ENCODE measurements at places on chromosomes 3 and 15. TPM values are rescaled to one million over a fixed set of nuclear protein-coding genes. Genes with fewer than 3 reads are reported as not detected.
A peak's percentile ranks its signal among the peaks of the same experiment; 100 is the strongest.

The PEX11A gene
- 42.3 TPM for total RNA-seq

DNA sequence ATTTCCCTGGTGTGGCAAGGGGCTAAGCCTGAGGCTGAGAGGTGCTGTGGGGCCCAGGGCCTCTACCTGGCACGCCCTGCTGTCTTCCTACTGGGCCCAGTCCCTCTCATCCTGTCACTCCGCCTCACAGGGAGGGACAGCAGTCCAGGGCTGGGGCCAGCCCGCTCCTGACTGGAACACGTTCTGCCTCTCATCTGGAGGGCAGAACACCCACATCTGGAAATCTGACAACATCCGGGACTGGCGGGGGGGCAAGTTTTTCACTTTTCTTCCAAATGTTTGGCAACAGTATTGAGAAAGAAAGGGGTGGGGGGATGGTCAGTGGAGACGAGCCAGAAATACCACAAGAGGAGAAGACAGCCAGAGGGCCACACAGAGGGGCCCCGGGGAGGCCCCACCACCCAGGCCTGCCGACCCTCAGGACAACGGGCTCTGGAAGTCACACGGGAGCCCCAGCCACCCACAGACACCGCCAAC is 1.8 kb upstream of the MYL3 start:
- peaks cover 30% of the 10 kb centered on the region for H3K4me1 ChIP-seq
- H3K27me3 ChIP-seq, result no peaks in the 10 kb centered on the region
- no peaks in the 10 kb centered on the region for H3K36me3 ChIP-seq
- H3K4me3 ChIP-seq, result no peak overlapping the region
- H3K27ac ChIP-seq, result peak overlapping the region; percentile 84
- DNase-seq, result no peak

DNA sequence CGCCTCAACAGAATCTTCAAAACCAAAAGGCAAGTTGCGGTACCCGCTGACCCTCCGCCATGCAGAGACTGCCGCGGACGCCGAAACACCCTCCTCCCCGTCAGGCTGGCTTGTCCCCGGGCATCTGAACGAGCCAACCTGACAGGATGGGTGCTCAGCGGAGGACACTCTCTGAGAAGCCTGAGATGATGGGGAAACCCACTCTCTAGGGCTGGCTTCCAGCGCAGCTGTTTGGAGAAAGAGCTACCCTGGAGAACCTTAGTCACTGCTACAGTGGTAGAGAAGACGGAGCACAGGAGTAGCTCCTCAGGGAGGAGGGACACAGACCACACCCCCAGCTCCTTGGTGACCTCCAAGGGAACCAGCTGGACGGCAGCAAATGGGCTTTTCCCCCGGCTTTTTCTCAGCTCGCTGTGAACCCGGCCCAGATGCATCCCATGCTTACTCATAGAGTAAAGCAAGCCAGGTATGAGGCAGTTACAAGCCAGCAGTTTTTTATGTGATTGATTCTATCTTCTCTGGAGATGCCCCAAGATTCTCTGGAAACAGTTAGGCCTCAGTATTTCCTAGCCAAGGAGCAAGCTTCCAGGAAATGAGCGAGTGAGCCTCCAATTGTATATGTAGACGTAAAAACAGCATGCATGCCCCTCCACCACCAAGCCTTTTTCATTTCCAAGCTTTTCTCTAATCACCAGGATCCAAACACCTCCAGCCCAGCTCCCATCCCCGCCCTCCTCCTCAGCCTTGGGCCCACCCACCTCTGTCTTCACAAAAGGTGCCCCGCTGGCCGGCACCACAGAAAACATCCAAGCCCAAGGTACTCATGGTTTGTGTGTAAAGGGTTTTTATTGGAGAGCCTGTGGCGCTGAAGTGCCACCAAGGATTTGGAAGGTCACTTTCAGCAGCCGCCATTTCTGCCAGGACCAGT is 38.7 kb downstream of the FAM174B start:
- DNase-seq, result peak; percentile 53
- no peaks in the 10 kb centered on the region for H3K27me3 ChIP-seq
- peak overlapping the region; percentile 65 for H3K27ac ChIP-seq
- H3K36me3 ChIP-seq, result no peaks in the 10 kb centered on the region
- H3K4me1 ChIP-seq, result no peaks in the 10 kb centered on the region

- no peaks in the 10 kb centered on the region for H3K4me1 ChIP-seq
- no peaks in the 10 kb centered on the region for H3K36me3 ChIP-seq
- no peak overlapping the region for H3K27ac ChIP-seq
- H3K27me3 ChIP-seq, result no peaks in the 10 kb centered on the region
Observed at GRCh38 chr3:106398891-106399600, 530.2 kb upstream of the CBLB start.

The ITGA11 gene
- 7.9 TPM for total RNA-seq
